ENCODE measurements at places on chromosomes 7 and 10. TPM values are rescaled to one million over a fixed set of nuclear protein-coding genes. Genes with fewer than 3 reads are reported as not detected.

Gene CALCR
- total RNA-seq: not detected

Gene ACHE
- total RNA-seq: 0.47 TPM

Gene SLC13A4
- total RNA-seq: not detected

Gene GPR15LG
- not detected for total RNA-seq

Gene RAMP3
- total RNA-seq: not detected

Gene GTF2IRD1
- total RNA-seq: not detected

Gene CPVL
- total RNA-seq: 4.9 TPM

Gene CUBN
- 5.6 TPM for total RNA-seq

Gene FOXP2
- total RNA-seq: not detected

Gene HIPK2
- 145 TPM for total RNA-seq

Gene PCGF5
- 58.6 TPM for total RNA-seq

Gene GLCCI1
- total RNA-seq: 132 TPM

Data from natural killer cell (primary cell).